ENCODE measurements at places on chromosomes 4 and X.

DNA sequence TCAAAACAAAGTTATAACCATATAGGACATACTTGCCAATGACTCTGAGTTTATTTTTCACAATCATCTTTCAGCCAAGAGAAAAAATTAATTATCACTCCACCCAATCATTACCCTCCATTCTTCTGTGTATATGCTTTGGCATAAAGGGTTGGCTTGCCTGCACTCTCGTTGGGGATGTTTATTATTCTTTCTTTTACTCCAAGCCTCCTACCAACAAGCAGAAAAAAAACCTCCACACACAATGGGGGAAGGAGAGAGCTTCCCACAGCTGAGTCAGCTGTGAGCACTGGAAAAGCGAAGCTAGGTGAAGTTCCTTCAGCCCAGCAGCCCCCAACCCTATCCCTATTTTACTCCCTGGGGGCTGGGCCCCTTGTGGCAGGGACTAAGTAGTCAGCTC is 1.5 kb downstream of the OPHN1 start:
- DNase-seq = no peak

DNA sequence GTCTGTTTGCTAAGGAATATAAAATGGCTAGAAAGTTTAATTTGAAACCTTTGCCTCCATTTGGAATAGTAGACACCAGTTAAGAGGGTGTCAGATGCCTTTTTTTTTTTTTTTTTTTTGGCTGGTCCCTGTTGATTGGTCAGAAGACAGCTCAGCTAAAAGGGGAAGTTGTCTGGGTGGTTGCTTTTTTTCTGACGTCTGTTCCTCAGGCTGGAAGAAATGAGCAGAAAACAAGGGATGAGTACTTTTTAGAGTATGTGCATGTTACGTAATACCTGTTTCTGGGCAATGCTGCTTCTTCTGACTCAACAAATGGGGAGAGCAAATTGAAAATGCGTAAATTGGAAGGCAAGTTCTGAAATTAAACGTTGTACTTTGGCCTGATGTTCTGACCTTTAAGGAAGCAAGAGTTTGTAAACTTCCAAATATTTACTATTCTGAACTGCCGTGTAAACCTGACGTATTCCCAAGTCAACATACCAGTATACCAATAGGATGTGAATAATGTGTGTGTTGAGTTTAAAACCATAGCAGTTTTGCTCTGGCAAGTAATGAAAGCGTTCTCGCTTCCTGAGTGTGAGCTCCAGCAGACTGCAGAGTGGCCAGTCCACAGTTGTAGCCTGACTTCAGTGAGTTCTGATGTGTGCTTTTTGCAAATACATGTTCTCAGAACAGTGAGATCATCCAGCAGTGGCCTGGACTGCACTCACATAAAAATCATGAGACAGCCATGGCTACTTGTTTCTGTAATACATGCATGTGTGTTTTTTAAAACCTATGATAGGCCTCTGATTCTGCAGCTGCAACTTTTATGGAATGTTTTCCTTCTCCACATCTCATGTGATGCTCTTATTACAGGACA is 1.7 kb downstream of the SAT1 start:
- DNase-seq = no peak

GRCh38 chrX:16786791-16787735 is 797 bp downstream of the TXLNG start:
- peak; percentile 34 for DNase-seq

DNA sequence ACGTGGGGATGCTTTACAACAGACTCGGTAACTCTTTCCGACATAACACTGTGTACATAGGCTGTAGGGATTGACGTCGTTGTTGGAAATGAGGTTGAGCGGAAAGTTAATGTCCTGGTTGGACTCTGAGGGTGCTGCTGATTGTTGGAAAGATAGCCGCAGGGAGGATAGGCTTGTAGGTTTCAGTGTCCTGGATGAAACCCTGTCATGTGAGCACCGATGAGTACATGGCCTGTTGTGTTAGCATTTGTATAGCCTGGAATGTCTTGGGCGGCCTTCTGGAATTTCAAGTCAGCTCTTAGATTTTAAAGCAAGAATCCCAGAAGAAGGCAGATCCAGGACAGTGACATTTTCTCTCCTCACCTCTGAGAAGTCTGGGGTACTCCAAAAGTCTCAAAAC is 63.3 kb downstream of the TBC1D14 start:
- no peak for DNase-seq

DNA sequence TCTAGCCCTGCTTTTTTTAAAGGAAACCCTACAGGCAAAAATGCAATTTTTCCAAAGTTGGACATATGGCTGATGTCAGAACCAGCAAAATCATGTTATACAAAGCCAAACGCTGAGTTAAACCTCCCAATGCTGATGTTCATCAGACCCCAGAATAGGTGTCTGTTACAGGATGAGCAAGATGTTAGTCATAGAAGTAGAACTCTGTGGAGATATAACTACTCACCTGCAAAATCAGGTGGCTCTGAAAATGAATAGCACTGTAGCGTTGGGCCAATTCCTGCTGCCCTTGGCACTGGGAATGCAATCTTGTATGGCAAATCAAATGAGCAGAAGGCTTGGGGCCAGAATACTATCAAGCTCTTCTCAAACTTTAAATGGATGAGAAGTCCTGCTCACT is 634.1 kb downstream of the RPA4 start:
- no peak for DNase-seq

Data from T follicular helper cell (primary cell).